LHCN-M2 (cell line): ENCODE measurements at places on chromosomes 5 and 9. TPM values are rescaled to one million over a fixed set of nuclear protein-coding genes. Genes with fewer than 3 reads are reported as not detected.

DNA sequence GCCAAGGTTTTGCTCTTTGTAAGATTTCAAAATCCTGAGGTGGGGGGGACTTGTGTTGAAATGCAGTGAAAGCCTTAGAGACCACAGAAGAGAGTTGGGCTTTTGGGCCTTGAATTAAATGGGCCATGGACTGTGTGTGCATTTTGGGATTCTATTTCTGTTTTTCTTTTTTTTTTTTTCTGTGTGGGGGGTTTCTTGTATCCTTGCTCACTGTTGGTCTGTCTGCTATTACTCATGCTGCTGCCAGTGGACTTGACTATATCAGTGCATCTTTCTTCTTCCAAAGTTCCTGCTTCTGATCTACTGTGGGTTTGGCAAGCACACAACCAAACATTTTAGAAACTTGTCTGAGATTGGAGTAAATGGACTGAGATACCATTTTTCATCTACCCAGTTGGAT is 344.9 kb downstream of the ARL15 start:
- no peak for DNase-seq

GRCh38 chr5:6145616-6146237 is 232.6 kb downstream of the MED10 start:
- no peak for DNase-seq

GRCh38 chr9:33222031-33222430 is 17.9 kb upstream of the SPINK4 start:
- no peak for DNase-seq

GRCh38 chr5:92492908-92493307 is 1088.1 kb downstream of the NR2F1-AS1 start:
- no peak for DNase-seq

DNA sequence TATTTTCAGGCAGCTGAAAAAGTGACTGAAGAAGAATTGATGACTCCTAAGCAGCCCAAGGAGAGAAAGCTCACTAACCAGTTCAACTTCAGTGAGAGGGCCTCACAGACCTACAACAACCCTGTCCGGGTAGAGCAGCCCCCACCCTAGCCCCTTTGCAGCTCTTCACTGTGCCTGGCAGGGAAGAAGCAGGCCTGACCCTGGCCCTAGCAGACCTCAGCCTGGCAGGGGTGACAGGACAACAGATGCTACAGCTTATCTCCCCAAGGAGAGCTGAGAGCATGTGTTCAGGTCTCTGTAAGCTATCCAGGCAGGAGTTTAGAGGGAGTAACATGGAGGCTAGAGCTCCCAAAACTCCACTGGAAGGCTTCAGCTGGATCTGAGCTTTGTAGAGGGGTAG is 31.8 kb downstream of the DNAI1 start:
- no peak for DNase-seq

- no peak for DNase-seq
These were observed 716.3 kb downstream of the BRINP1 start for GRCh38 chr9:118652912-118653311.

DNA sequence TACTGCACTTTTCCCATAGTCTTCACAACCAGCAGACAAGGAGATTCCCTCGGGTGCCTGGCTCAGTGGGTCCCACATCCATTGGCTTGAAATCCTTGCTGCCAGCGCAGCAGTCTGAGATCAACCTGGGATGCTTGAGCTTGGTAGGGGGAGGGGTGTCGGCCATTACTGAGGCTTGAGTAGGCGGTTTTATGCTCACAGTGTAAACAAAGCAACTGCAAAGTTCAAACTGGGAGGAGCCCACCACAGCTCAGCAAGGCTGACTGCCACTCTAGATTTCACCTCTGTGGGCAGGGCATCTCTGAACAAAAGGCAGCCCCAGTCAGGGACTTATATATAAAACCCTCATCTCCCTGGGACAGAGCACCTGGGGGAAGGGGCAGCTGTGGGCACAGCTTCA is 512.3 kb upstream of the MPDZ start:
- DNase-seq = no peak

DNA sequence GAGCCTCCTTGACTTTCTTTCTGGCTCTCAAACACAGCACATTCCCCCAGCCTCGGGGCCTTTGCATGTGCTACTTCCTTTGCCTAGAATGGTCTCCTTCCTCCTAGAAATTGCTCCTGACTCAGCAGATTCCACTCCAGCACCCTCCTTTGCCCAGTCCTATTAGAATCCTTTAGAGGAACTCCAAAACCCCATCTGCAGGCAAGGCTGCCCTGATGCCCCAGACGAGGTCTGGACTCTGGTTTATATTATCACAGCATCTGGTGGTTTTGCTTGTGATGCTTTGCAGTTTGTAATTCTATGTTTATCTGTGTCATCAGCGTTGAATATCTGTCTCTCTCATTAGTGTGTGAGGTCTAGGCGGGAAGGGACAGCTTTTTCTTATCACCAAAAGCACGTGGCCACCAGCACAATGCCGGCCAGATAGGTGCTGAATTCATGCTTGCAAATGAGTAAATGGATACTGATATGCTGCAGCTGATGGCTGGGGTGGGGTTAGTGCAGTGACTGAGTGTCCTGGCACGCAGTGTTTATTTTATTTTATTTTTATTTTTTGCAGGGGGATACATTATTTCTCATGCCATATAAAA is 30.0 kb upstream of the ANKH start:
- DNase-seq = no peak

- no peak for DNase-seq
These were observed 8.6 kb downstream of the ITK start for GRCh38 chr5:157189223-157189622.

DNA sequence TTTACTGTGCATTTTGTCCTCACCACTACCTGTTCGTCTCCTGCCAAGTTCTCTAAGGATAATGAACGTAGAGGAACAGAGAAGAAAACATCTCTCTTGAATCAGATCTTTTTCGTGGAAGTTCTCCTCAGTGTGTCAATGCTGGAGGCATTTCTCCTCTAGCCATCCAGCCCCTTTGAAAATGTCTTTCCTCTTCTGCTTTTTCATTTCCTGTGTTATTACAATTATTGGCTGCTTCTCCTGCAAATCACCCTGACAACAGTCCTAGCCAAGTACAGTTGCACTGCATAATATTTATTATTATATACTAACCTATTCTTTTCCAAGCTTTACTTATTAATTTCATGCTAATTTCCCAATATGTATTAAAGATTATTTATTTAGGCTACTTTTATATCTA is 61.8 kb upstream of the TRPM3 start:
- no peak for DNase-seq

- peak; percentile 33 for DNase-seq
These were observed 871.4 kb upstream of the CDH10 start for GRCh38 chr5:25516141-25516540.

Gene PCDHA4
- 0.26 and 0.40 TPM in 2 replicates for total RNA-seq

Gene URM1
- 46.4 and 49.4 TPM in 2 replicates for total RNA-seq

Gene SLC27A6
- total RNA-seq = not detected in 2 replicates

Gene ANKRD18A
- total RNA-seq = 0.19 and 0.34 TPM in 2 replicates

Gene OR1Q1
- not detected in 2 replicates for total RNA-seq

Gene PCDHGA3
- total RNA-seq = 0.57 TPM in 1 of 2 replicates, not detected in the other

Gene OLFM1
- total RNA-seq = not detected in 2 replicates
